ENCODE measurements at places on chromosomes 11 and 22.
A peak's percentile ranks its signal among the peaks of the same experiment; 100 is the strongest.

DNA sequence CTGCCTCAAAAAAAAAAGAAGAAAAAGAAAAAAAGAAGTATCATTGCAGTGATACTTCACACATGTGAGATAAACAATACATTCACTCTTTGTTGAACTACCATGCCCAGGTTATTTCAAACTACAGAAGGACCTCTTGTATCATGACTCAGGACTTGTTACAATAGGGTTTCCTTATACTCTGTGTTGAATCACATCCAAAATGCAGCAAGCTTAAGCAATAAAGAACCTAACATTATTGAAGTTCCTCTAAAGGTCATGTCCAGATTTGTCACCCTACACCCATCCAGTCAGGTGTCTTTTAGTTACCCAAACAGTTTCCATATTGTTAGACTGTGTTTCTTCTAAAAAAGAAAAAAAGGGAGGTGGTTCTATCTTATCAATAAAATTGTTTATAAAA is 26.9 kb upstream of the ALKBH3 start:
- DNase-seq: no peak

DNA sequence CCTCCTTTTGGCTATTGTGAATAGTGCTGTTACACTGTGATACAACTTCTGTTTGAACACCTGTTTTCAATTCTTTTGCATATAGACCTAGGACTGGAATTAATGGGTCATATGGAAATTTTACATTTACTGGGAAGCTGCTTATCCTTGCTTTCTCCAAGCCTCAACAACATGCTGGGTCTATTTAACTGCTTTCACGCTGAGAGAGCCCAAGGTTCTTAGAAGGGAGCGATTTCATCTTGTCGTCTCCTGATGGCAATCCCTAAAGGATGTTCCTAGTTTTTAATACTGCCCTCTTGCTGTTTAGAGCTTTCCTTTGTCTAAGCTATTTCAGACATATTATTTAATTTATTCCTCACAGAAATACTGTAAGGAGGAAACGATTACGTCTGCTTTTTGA is 15.5 kb downstream of the IRAG1 start:
- no peak for DNase-seq

DNA sequence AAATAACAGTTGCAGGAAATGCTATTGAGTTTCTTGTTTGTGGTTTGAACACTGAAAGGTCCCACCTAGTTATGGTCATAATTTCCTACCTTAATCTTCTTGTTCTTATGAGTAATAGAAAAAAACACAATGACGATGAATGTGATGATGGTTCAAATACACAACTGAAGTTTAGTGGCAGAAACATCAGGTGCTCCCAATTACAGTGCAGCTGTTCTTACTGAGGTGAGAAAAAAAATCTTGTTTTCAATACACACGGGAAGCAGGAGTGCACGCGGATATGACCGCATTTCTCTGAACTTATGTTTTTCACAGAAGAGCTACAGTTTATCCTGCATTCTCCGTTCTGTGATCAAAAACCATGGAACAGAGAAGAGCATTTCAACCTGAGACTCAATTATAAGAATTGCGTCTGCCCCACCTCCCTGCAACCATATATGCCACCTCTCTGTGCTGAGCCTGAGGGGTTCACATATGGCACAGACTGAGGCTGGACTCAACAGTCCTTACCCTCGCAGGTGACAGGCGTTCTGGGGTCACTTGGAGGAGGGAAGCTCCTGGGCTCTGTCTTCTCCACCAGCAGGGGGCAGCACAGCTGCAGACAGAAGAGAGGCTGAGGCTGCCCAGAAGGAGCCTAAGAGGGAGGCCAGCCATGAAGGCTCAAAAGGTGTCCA is 99.7 kb upstream of the IGLL5 start:
- peak; percentile 69 for DNase-seq

GRCh38 chr11:8250981-8251615 is 12.6 kb downstream of the LMO1 start:
- DNase-seq: no peak

DNA sequence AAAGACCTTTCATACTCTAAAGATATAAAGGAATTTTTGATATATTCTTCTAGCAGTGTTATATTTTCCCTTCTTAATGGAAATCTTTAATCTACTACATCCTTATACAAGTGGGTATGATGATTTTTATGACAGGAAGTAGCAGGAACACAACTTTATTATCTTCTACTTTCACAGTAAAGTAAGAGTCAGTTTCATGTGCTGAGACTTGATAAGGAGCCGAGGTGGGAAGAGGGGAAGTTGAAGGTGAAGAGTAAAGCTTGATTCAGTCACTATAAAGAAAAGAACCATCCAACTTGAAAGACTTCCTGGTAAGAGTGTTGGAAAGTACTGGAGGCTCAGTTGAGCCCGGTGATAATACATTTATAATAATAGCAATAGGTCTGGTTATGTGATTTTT is 82.1 kb upstream of the PTH start:
- DNase-seq: no peak

GRCh38 chr22:20785415-20785814 is 11.5 kb downstream of the SERPIND1 start:
- no peak for DNase-seq

- DNase-seq: no peak
Measured at GRCh38 chr11:26201411-26201810, 130.5 kb upstream of the ANO3 start.

- DNase-seq: no peak
Measured at GRCh38 chr11:70590356-70590991, 192.1 kb downstream of the CTTN start.

- DNase-seq: no peak
Measured at GRCh38 chr11:88320149-88320559, 17.4 kb downstream of the CTSC start.

DNA sequence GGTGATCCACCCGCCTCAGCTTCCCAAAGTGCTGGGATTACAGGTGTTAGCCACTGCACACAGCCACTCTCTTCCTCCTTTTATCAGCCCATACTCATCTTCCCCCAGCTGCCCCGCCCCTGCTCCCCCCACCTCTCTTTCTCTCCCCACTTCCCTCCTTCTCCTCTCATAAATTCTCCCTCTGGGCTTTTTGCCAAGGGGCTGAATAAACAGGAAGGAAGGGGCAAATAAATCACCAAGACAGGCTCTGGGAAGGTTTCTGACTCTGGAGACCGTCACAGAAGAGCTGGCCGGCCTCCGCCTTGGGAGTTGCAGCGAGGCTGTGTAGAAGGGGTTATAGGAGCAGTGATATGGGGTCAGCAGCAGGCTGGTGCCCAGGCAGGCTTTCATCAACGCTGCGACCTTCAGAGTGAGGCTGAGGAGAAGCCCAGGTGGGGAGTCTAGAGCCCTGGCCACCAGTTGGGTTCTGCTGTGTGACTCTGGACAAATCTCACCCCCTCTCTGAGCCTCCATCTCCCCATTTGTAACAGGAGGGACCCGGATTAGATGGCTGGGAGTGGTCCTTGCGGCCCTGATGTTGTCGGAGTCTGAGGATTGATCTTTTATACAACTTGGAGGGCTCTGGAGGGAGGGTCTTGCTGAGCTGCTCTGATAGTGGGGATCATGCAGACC is 62.6 kb upstream of the RASD2 start:
- DNase-seq: no peak

GRCh38 chr11:96010683-96011082 is 86.8 kb upstream of the MTMR2 start:
- DNase-seq: no peak

DNA sequence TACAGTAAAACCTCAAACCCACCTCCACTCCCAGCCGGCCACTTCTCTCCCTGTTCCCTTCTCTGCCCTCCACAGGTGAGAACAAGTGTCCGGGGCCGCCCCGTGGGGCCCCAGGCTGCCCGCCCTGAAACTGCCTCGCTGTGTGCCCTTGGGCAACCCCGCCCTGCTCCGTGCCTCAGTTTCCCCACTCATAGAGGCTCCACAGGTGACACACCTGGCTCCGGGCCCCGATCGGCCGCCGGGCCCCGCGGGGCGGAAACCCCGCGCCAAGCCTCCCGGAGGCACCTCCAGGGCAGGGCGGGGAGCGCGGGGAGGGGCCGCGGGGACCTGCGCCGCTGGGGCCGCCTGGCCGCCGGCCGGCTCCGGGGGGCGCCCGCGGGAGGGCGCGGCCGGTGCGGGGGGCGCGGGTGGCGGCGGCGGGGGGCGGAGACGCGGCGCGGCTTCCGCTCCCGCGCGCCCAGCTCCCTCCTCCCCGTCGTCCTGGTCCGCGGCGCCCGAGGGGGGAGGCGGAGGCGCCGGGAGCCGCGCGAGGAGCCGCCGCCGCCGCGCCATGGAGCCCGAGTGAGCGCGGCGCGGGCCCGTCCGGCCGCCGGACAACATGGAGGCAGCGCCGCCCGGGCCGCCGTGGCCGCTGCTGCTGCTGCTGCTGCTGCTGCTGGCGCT is at the start of gene LRP5:
Gene LRP5 (plus strand): TSS at position 475 of the 663 bp plus-strand sequence. CDS start 124 bp downstream, at position 599.
- DNase-seq: peak; percentile 12

- DNase-seq: no peak
Measured at GRCh38 chr11:130727157-130728119, 188.8 kb downstream of the SNX19 start.

GRCh38 chr11:120775986-120776951 is 247.6 kb upstream of the TBCEL start:
- DNase-seq: no peak

DNA sequence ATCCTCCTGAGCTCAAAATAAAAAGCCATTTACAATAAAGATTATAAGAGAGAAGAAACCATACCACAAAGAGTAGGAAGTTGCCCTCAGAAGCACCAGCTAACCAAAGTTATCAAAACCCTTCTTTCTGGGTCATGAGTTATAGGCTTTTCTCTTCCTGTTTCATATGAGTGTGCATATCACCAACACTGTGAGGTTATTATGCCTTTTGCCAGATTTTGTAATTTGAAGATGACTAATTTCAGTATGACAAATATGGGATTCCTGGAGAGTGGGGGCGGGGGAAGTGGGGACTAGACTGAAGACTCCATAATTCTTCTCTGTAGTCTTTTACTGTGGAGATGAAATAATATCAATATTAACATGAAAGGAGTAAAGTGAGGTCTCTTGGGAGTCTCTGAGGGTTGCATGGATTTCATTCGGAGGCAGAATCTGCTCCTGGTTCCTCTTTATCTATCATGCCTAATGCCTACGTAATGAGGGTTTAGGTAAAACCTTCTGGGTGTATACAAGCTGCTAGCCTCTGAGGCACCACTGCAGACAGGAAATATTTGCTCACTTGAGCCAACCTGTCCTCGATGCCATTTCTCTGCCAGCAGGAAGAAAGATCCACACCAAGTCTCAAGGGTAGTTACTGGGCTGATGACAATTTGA is 2.1 kb downstream of the LPXN start:
- DNase-seq: peak; percentile 63

GRCh38 chr11:86214710-86215109 is 29.8 kb upstream of the EED start:
- DNase-seq: peak; percentile 40

GRCh38 chr11:128451652-128452470 is 135.5 kb downstream of the ETS1 start:
- DNase-seq: no peak

DNA sequence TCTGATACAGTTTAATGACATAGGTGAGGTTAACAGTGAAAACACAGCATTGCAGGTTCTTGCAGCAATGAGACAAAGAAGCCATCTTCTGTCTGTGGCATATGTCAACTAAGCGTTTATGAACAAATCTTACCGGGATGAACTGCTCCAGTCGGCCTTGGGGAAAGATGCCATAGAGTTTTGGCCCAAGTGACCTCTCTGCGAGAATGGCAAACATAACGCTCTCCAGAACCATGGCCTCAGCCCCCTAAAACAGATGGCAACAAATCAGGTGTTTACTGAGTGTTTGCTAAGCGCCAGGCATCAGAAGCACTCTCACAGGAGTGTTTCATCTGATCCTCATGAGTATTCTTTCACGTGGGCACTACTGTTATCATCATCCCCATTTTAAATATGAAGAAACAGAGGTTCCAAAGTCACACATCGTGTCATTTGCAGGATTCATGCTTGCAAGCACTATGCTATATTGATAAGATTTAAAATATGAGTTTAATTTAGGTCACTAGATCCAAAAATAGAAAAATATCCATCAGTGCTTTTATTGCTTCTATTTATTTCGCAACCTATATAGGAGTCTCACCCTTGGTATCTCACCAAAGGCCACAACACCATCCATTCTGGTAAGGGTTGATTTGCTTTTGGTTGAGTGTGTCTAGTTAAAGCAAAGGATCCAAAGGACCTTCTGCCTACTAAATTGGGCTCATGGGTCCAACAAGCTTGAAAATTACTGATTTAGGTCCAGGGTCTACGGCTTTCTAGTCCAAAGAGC is 35.9 kb downstream of the TCIRG1 start:
- no peak for DNase-seq

DNA sequence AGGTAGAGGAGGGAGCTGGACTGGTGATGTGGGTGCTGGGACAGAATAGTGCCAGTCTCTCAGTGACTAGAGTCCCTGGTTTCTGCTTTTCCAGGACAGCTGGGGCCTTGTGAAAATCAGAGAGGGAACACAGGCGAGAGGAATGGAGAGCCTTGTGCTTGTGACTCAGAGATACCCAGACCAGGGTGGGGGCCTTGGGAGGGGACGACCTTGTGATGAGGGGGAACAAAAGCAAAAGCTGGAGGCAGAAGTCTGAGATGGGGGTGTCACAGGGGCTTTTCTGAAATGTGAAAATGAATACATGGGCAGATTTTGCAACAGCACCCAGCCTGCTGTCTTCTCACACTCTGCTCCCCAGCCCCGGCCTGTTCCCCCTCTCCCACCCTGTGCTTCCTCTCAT is 3.4 kb upstream of the NR1H3 start:
- peak; percentile 21 for DNase-seq

GRCh38 chr11:19352072-19352770 is 111.5 kb upstream of the E2F8 start:
- no peak for DNase-seq

GRCh38 chr11:18650859-18651557 is 16.9 kb upstream of the SPTY2D1 start:
- peak; percentile 21 for DNase-seq

GRCh38 chr22:49676783-49677494 is 150.7 kb downstream of the BRD1 start:
- no peak for DNase-seq

GRCh38 chr11:12126344-12127019 is 16.1 kb downstream of the MICAL2 start:
- peak; percentile 37 for DNase-seq

GRCh38 chr22:46297151-46297812 is 612 bp downstream of the GTSE1 start:
- no peak for DNase-seq

- no peak for DNase-seq
Measured at GRCh38 chr11:74936087-74936486, 12.8 kb downstream of the XRRA1 start.

GRCh38 chr11:69172674-69173073 is 16.9 kb downstream of the SMIM38 start:
- DNase-seq: no peak

GRCh38 chr11:114280696-114281095 is 15.5 kb upstream of the NNMT start:
- no peak for DNase-seq

- DNase-seq: no peak
Measured at GRCh38 chr11:64655941-64656601, 65.1 kb downstream of the SLC22A12 start.

GRCh38 chr22:46368871-46369715 is 33.6 kb downstream of the TRMU start:
- no peak for DNase-seq

Data from CD4-positive, alpha-beta T cell treated with Interleukin-15 for 1 hour (primary cell).